ENCODE measurements at places on chromosomes 3 and 15.

- no peak for DNase-seq
Observed at GRCh38 chr3:74532446-74532845, 82.0 kb downstream of the CNTN3 start.

GRCh38 chr3:12840591-12841148 lies 695 bp downstream of the RPL32 start:
- no peak for DNase-seq

- DNase-seq: no peak
Observed at GRCh38 chr3:54661151-54661550, 266.7 kb downstream of the LRTM1 start.

GRCh38 chr3:106392915-106393314 lies 524.1 kb upstream of the CBLB start:
- DNase-seq: no peak

GRCh38 chr3:14991818-14992612 lies 44.6 kb downstream of the NR2C2 start:
- DNase-seq: no peak

GRCh38 chr15:35987056-35987455 lies 441.1 kb upstream of the DPH6 start:
- DNase-seq: no peak

- DNase-seq: peak; percentile 66
Observed at GRCh38 chr3:42119561-42120355, 28.6 kb downstream of the TRAK1 start.

DNA sequence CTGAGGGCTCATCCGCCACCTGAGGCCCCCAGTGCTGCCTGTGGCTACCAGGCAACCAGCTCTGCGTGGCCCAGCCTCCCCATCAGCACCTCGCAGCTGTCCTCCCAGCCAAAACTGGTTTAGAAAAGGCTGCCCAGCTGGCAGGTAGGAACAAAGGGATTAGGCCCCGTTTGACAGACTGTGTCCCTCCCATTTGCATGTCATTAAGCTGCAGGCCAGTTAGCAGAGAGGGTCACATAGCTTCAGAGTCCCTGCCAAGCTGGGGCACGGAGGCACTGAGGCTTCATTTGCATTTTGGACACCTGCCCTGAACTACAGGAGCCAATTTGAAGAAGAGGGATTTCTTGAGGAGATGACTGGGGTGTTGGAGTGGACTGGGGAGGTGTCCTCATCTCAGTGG lies 177.9 kb downstream of the TLE3 start:
- DNase-seq: no peak

DNA sequence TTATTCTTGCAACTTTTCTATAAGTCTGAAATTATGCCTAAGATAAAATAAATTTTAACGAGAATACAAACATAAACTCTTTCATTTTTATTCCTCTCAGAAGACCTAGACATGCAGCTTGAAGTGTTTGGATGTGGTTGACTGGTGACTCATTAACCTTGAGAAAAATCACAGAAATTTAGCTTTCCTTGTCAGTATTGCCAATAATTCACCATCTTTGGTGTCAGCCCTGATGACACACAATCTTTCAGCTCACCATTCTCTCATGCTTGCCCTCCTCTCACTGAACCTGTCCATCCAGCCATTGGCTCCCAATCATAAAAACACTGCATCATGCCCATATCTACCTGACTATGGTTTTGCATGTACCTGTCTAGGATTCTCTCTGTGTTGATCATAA lies 22.6 kb upstream of the TNFAIP8L3 start:
- DNase-seq: no peak

DNA sequence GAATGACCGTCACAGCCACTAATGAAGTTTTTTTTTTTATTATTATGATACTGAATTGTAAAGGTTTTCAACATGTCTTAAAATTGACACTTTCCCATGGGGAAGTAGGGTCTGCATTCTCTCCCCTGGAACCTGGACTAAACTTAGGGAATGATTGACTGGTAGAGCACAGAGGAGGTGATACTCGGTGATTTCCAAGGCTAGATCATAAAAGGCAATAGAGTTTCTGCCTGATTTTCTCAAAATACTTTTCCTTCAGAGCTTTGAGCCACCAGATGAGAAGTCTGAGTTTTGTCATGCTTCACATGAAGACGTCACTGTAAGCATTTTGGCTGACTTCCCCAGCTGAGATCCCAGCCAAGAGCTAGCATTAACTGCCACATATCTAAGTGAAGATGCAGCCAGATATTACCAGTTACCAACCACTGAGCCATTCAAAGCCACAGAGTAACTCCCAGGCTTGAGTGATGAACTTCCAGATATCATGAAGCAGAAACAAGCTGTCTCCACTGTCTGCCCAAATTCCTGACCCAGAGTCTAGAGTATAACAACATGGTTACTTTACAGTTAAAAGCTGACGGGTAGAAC lies 105.8 kb downstream of the LSAMP start:
- no peak for DNase-seq

DNA sequence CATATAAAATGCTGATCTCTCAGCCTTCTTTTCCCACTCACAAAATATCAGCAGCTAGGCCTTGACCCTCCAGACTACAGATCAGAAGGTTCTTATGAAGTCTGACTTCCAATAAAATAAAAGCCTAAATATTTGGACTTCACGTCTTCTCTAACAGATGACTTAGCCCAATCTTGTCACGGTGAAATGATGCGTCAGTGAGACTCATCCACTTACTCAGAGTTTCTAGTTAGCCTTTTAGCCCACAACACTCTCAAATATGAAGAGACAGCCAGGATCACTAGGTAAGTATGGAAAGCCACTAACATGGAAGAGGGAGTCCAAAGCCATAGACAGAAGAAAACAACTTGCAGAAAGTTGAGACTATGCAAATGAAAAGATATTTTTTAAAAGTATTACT lies 601.2 kb downstream of the PYDC2 start:
- no peak for DNase-seq

- no peak for DNase-seq
Observed at GRCh38 chr3:126476166-126477060, 722 bp upstream of the ZXDC start.

- DNase-seq: no peak
Observed at GRCh38 chr15:38424101-38424552, 29.8 kb upstream of the FAM98B start.

DNA sequence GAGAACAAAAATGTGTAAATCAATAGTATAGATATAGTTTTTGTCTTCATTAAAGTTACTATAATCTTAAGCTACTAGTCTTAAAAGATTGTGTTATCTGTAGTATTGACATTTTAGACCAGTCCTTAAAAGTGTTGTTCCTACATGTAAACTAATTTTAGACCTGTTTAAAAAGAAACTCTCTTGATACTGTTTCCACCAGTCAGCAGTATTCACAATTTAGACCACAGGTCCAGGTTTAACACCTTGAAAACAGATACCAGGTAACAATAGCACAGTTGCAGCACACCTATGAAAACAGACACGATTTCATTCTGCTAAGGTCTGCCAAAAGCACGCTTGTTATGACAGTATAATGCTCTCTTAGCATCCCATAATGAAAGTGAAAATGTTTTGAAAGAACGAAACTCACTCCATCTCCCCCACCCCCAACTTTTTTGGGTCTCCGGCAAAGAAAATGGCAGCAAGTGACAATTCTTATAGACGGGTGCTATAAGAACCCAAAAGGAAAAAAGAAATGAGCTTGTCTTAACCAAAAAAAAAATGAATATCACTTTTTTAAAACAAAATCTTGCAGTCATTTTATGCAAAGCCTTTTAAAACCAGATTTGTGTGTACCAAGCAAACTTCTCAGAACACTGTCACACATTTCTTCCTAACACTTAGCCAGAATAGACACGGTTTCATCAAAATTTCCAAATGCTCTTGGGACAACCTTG lies 1.6 kb downstream of the EIF4E3 start:
- DNase-seq: no peak

DNA sequence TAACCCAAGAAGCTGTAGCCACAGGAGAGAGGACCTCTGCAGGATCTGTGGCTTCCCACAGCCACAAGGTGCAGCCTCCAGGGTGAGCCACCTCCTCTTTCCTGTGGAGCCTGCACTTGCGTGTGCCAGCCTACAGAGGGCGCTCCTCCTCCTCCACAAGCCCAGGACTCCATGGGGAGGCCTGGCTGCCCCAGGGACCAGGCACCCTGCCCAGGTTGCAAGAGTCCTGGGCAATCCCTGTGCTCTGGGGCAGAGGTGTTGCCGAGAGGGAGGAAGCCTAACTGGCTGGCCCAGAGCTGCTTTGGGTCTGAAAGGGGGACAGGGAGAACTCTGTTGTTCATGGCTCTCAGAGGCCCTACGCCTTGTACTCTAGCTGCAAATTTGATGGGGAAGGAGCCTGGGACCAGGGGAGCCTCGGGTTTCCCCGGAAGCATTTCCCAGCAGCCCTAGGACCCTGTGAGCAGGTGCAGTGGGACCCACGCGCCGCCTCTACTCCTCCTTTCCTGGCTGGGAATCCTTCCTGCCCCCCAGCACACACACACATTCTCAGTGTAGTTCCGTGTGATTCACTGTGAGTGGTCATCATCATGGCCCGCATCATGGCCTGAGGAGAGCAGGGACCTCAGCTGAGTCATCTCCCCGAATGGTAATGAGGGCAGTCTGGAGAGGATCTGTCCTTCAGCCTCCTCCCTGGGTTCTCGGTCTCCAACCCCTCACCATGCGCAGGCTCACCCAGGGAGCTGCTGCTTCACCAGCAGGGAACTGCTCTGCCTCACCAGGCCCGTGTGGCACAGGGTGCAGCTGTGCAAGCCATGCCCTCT lies 24.3 kb downstream of the TBC1D21 start:
- no peak for DNase-seq

- DNase-seq: peak; percentile 8
Observed at GRCh38 chr3:87350367-87351199, 74.2 kb upstream of the POU1F1 start.

- DNase-seq: no peak
Observed at GRCh38 chr3:111547631-111548030, 5.6 kb downstream of the CD96 start.

DNA sequence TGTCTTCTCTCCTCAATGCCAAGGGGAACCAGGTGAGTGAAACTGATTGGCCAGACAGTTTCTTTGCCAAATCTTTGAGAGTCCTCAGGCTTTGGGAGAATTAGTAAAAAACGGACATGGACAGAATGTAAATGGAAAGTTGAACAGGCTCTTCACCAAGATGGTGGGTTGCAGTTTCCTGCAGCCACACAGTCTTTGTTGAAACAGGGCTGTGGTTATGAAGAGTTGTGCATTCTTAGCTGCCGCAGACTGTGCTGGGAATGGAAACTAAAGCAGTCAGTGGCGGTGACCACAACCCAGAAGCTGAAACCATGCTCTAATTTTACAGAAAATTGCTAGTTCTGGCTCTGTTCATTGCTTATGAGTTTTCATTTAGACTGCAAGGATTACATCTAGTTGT lies 42.1 kb upstream of the TASOR start:
- no peak for DNase-seq

GRCh38 chr3:188595890-188596376 lies 442.0 kb downstream of the LPP start:
- no peak for DNase-seq

DNA sequence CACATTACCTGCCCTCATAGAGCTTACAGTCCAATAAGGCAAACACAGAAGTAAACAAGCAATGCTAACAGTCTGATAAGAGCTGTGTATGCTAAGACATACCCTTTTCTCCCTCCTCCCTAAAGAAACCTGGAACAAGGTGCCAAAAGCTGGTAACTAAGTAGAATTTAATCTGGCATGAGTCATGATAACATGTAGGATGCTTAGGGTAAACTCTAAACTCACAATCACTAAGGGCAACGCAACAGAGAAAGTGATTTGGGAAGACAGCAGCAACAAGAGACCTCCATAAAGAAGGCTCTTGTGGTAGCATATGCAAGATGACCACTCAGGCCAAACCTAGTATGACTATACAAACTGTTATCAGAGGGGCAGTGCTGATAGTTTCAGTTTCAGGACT lies 55.5 kb downstream of the MYO1E start:
- DNase-seq: no peak

- DNase-seq: no peak
Observed at GRCh38 chr15:83283813-83284558, 478 bp downstream of the BNC1 start.

DNA sequence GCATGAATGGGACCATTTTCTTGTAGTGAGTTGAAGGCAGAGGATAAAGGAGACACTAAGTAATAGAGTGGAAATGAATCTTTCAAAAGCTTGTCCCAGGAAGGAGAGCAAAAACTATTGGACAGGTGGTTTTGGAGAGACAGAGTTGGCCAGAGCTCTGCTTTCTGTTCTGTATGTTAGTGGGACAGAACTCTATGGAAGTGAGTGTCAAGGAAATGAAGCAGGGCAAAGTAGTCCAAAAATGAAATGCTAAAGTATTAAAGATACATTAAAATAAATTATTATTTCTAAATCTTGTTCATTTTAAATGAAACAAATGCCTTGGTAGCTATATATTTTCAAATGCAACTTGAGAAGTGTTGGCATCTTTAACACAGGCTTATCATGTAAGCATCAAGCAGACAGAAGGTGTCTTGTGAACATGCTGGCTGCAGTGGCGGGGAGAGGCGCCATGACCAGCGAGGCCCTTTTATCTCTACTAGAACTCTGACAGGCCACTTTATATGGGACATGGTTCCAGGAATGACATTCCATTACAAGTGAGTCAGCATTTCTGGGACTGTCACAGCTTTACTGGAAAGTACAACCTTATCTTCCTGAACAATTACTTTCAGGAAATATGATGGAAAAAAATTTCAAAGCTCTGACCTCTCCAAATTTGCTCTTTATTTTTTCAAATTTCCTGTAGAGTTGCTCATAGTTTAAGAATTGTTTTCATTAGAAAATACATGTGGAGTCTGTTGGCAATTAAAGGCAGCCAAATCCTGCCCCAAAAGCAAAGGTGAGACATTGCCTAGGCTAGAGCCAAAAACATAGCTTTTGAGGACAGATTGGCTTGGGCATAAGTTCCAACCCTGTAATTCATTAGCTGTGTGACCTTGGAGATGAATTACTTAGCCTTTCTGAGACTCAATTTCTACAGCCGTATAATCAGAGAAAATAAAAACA lies 106.5 kb downstream of the ECT2 start:
- peak; percentile 71 for DNase-seq

- DNase-seq: peak; percentile 35
Observed at GRCh38 chr3:39189959-39190269, 2.5 kb downstream of the XIRP1 start.

DNA sequence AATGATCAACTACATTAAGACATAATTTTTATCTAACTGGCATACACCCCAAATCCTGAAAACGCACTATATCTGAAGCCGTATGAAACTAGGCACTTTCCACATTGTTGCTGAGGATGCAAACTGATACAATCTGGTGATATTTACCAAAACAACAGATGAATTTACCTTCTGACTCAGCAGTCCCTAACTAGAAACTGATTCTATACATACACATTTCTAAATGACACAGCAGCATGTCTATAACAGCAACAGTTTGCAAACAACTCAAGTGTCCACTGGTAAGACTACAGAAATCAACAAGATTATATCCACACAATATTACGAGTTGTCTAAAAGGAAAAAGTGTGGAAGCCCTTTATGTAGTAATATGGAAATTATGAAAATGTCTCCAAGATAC lies 22.9 kb downstream of the SECISBP2L start:
- no peak for DNase-seq

- no peak for DNase-seq
Observed at GRCh38 chr3:13518516-13518953, 30.4 kb upstream of the FBLN2 start.

GRCh38 chr3:52783211-52783555 lies 5.8 kb downstream of the ITIH1 start:
- DNase-seq: no peak

- no peak for DNase-seq
Observed at GRCh38 chr15:56207092-56207491, 36.6 kb downstream of the RFX7 start.
